Stimulated activated CD4-positive, alpha-beta T cell treated with anti-CD3 and anti-CD28 coated beads, Interleukin-4, amount 100 ng/mL, for 48 hours (primary cell): ENCODE measurements at places on chromosomes 5 and 9.

DNA sequence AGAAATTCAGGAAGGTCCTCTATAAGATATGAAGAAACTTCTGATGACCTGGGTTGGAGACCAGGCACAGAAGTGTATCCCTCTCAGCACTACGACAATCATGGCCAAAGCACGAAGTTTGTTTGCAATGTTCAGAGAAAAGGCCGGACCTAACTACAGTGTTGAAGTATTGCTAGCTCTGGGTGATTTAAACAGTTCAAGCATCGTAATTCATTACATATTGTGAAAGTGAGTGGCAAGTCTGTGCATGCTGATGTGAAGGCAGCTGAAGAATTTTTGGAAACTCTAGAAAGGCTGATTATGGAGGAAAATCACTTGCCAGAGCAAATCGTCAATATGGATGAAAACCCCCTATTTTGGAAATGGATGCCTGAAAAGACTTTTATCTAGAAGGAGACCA is 67.2 kb upstream of the PANK3 start:
- no peak for DNase-seq

DNA sequence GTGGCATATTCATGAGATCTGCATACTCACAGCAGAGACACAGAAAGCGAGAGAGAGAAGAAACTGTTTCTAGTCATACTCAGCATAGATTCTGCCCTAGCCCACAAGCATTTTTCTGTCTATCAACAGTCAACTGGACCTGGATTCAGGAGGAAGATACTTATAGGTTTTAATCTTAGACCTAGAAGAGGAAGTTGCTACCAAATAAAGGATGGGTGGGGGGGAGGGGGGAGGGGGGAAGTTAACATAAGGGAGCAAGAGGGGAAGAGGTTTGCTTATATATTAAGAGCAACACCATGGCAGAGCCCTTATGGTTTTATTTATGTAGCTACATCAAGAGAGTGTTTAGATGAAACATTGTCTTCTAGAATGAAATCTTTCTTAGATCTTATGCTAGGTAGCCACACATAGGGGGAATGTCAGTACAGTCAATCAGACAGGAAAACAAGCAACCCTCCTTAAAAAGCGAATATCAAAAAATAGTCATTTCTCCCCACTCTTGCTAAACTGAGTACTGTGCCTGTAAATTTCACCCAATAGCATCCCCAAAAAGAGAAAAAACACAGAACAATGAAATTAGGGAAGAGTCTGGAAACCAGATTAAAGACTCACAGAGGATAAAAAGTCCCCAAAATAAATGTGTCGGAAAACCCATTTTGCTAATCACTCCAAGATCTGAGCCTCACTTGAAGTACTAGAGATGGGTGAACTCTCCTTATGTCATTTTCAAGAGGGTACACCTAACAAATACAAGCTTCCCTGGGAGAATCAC is 192.7 kb upstream of the NR4A3 start:
- no peak for DNase-seq

- DNase-seq = no peak
Measured at GRCh38 chr9:134435550-134436378, 109.5 kb downstream of the RXRA start.

DNA sequence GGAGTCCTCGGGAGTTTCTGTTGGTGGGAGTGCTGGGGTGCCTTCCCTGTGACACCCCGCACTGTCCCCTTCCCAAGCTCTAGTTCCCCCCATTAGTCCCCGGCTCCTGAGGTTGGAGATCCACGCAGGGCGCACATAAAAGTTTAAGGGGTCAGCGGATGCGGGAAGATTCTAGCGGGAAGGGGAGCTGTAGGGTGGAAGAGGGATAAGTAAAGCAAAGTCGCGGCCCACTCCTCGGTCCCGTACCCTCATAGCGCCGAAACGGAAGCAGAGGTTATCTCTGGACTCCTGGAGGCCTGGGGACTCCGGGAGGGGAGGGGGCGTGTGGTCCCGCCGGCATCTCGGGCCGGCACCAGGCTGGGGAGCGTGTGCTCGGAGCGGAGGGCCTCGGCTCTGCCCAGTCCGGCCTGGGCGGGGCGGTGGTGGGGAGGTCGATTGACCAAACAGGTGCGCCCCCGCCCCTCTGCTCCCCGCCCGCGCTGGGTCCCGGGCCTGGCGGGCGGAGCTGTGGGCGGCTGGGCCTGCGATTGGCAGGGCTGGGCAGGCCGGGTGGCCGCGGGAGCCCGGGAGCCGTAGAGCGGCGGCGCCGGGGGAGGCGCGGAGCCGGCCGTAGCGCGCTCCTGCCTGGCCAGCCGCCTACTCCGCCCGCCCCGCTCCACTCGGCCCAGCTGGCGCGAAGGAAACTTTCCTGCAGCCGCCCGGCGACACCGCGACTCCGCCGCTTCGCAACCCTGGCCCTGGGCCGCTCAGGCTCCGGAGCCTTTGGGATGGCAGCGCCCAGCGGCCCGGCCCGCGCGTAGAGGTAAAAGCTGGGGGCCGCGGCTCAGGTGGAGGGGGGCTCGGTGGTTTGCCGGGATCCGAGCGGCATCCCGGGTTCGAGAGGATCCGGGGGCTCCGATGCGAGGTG is 52.2 kb upstream of the DAB2IP start:
- no peak for DNase-seq

GRCh38 chr9:36486329-36486932 is 86.3 kb upstream of the MELK start:
- peak; percentile 4 for DNase-seq

GRCh38 chr9:37382982-37383357 is 39.5 kb upstream of the GRHPR start:
- DNase-seq = no peak

- no peak for DNase-seq
Measured at GRCh38 chr9:14179449-14179848, 134.5 kb downstream of the NFIB start.

DNA sequence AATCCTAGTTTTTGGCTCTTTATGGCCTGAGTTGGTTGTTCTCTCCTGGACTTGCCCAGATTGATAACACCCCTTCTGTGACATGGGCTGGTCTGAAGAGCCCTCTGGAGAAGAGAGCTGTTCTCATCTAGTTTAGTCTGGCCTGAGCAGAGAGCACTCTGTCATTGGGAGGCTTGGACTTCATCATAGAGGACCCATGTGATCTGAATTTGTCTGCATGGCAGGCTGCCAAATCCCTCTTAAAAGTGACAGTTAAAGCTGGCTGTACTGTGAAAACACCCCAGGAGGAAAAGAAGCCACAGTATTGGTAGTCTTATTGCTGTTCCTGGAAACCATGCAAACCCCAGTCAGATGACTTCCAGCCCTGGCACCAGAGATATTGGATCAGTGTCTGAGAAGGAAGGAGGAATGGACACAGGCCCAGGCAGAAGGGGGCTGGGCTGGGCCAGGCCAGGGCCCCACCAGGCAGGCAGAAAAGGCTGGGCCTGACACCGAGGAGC is 3.7 kb upstream of the WDR31 start:
- DNase-seq = no peak

DNA sequence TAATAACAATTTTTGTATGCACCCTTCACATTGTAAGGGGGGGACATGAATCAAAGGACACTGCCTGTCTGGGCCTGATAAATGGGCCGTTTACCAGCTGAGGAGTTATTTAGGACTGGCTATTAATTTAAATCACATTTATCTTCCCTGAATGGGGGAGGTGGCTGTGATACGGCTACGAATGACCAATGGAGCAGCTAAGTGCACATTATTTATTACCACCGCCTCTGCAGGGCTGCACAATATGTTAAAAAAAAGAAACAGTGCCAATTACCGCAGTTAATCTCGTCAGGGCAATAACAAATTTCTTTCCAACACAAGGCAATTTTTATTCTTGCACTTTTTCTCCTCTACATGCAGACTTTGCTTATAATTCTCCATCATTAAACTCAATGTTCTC is 318.4 kb downstream of the IRX2 start:
- DNase-seq = no peak

DNA sequence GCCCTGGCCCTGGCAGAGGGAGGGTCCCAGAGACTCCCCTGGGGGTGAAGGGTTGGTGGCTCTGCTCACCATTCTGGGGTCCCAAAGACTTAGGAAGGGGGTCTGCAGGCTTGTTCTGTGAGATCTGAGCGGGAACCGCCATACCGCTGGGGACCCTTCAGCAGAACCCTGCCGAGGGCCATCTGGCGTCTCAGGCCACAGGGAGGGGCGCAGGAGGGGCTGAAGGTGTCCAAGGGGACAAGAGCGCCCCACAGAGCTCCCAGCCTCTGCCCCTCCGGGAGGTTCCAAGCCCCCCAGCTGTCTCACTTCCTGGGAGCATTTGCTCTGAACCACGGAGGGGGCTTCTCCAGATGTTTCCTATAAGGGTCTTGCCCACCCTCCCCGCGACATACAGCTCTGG is 4.8 kb downstream of the FIBCD1 start:
- DNase-seq = no peak

DNA sequence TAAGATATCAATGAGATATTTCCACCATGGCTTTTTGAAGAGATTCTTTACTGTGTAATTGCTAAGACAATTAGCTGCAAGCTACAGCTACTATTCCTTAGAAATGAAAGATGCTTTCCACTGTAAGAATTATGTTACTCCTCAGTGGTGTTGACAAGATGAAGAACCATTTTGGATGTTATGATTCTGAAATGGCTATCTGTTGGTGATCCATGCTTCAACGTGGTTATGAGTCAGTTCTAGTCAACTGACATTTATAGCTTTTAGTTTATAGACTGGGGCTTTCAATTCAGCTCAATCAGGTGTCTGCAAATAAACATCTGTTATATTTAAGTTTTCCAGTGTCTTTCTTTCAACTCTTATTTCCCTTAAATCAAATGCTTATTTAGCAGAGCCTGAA is 93.7 kb downstream of the SGCD start:
- DNase-seq = no peak

DNA sequence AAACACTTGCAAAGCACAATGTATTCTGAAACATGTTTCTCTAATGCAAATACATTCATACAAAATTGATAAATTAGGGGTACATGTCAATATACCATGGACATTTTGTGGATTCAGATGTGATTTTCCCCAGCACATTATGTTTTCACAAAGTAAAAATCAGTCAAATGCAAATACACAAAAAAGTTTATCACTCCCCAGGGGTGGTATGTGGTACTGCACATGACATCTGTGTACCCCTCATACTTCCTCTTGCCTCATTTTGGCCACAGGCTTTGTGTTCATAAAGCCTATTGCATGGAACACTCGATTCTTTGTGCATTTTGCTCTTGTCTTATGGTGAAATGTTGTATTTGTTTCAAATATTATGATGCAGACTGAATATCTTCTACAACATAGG is 116.8 kb upstream of the PDE4D start:
- no peak for DNase-seq

DNA sequence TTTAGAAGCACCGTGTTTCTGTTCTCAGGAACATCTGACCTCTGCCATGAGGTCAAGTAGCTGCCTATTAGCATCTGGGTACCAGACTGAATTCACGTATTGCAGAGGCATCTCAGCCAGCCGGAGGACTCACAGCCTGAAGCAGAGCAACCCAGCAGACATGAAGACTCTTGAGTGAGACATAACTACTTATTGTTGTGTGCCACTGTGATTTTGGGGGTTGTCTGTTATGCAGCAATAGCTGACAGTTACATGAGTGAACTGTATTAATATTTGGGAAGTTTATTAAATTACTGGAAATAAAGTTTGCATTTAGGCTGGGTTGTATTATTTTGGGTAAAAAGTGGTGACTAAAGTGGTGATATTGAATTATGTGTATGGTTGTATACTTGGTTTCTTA is 1.3 kb upstream of the ACOT12 start:
- DNase-seq = no peak

GRCh38 chr9:82563094-82563493 is 499.8 kb downstream of the RASEF start:
- DNase-seq = no peak

DNA sequence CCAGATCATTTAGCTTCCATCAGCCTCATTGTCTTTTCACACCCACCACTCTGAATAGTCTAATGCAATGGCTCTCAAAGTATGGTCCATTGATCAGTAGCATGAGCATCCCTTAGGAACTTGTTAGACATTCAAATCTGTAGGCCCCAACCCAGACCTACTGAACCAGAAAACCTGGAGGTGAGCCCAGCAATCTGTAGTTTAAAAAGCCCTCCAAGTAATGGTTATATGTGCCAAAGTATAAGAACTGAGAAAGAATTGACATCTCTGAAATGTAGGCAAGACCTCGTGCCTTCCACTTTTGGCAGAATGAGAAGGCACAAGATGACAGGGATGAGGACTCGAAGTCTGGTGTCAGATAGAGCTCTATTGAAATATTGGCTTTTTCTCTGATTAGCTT is 267.6 kb downstream of the TRIM32 start:
- no peak for DNase-seq

DNA sequence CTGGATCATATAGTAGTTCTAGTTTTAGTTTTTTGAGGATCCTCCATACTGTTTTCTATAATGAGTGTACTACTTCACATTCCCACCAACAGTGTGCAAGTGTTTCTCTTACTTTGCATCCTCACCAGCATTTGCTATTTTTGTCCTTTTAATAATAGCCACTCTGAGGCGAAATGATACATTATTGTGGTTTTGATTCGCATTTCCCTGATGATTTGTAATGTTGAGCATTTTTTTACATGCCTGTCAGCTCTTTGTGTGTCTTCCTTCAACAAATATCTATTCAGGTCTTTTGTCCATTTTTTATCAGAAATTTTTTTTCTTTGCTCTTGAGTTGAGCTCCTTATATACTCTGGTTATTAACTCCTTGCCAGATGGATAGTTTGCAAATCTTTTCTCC is 114.0 kb downstream of the ADAMTSL1 start:
- no peak for DNase-seq

GRCh38 chr5:122805481-122805880 is 30.6 kb downstream of the SNX2 start:
- DNase-seq = no peak

GRCh38 chr9:110648696-110649095 is 19.9 kb upstream of the MUSK start:
- no peak for DNase-seq

DNA sequence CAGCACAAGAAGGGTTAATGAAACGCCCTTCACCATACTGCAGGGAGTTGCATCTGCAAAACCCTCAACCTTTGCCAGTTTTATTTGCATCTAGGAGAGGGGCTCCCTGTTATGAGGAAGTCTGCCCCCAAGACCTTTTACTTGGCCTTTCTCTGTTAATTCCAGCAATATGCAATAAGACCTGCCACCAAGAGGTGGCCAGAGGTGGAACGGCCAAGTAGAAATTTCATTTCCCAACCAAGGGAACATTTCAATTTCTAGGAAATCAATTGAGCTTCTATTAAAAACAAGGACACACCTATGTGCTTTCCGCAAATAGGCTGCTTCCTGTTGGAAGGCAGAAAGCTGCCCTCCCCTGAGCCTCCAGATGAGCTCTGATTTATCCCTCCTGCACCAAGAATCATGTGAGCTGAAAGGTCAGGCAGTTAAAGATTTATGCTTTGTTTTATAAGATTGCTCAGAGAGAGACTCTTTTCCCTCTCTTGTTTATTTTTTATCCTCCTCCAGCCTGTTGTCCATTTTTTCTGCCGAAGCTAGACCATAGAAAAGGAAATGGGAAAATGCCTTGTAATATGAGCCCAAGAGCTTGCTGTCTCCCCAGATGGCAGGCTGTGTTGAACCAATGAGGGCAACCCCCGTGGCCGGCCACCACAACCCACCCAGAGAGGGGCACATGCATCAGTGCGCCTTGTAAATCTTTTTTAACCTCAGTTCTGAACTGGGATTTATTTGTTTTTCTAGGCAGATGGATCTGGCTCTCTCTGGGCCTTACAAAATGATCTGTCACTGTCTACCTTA is 572.8 kb downstream of the TLE1 start:
- DNase-seq = no peak

- no peak for DNase-seq
Measured at GRCh38 chr5:41869151-41869723, 988 bp downstream of the OXCT1 start.

GRCh38 chr9:123407217-123407851 is 51.3 kb downstream of the CRB2 start:
- no peak for DNase-seq

- DNase-seq = no peak
Measured at GRCh38 chr5:43973318-43973717, 370.3 kb downstream of the NNT start.
